Spleen (tissue), 13 donors: ENCODE measurements at places on chromosomes 1 and 21. TPM values are rescaled to one million over a fixed set of nuclear protein-coding genes. Genes with fewer than 3 reads are reported as not detected.

Gene GBP6
- 0.20 TPM for total RNA-seq

Gene WNT4
- total RNA-seq, result 0.07 TPM

Gene LORICRIN
- not detected for total RNA-seq

Gene CFHR3
- not detected for total RNA-seq

GRCh38 chr1:2429780-2430591, 17.6 kb upstream of the PEX10 start:
- no peak for DNase-seq

DNA sequence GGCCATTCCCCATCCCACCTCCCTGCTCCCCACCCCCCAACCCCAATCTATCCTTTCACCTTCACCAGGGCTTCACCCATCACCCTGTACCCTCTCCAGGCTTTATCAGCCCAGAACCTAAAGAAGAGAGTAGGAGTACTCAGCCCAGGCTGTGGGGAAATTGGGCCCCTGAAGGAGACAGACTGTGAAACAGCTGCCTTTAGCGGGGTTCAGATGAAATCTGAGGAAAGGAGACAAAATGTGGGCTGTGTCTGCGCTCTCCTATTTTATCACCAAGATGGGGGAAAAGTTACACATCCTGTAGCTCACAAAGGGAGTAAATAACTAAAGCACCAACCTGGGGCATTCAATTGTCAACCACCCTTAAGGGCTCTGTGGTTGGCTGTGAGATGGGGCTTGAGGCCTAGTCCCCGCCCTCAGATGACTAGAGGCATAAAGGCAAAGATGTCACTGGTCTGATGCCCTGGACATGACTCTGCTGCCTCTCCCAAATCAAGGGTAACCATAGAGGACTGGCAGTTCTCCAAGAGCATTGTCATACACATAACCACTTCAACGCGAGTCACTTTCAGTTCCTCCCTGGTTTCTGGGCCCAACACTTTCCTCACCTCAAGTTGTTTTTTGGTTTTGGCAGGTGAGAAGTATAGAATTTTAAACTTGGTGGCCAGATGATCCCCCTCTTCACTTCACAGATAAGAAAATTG, 30.0 kb downstream of the SLC27A3 start:
- DNase-seq, result peak; percentile 83

- DNase-seq, result no peak
Measured at GRCh38 chr1:230240446-230241086, 173.5 kb downstream of the GALNT2 start.

DNA sequence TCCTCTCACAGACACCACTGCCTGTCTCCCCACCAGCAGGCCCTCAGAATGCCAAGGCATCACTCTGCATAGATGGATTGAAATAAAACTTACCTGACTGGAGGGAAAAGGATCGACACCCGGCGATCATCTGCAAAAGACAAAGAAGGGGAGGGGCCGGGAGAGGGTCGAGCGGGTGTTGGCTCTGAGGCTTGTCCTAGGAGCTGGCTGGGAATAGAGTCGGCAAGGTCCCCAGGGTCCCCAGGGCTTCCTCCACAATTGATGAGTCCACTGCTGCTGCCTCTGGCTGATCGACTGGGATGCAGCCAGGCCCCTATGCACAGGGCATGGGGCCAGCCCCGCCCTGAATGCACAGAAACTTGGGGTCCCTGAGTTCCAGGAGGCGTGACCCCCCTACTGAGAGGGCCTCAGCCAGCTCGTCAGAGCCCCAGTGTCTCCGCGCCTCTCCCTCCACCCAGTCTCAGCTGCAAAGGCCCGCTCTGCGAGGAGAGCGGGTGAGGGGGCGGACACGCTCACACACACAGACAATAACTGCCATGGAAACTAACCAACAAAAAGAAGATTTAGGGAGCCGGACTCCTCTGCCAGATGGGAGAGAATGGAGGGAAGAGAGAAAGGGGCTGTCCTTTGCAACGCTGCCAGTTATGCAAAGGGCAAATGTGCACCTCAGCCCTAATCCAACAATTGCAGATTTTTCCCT, at the start of gene KLHDC8A:
KLHDC8A (minus strand) TSS at position 483 of the 700 bp plus-strand sequence. CDS start 13,318 bp downstream, outside the sequence.
- DNase-seq, result no peak

DNA sequence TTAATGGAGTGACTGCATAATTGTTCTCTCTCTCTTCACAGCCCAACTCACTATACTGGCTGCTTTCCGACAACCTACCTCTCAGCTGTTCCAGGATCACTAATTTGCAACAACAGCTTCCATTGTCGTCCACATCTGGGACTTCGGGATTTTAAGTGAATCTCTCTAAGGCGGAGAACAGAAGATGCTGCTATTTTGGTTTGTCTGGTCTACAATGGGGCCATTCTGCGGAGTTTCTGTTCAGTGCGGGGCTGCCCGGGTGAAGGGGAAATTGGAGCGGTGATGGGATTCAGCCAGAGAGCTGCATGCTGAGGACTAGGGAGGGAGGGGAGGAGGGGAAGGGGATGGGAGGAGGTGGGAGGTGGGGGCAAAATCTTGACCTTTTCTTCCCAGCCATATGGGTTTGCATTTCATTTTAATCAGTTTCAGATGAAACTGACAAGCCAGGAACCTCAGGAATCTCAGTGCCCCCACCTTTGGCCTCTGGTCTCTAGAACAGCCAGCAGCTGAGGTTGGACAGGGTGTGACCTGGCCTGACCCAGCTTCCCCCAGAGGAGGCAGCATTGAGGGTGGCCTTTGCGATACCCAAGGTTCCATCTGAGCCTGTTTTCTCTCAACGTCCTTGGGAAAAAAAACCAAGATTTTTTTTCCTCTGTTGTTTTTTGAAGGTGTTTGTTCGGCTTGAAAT, 6.9 kb upstream of the SRP9 start:
- no peak for DNase-seq
